ENCODE measurements at places on chromosomes 5 and 9.

DNA sequence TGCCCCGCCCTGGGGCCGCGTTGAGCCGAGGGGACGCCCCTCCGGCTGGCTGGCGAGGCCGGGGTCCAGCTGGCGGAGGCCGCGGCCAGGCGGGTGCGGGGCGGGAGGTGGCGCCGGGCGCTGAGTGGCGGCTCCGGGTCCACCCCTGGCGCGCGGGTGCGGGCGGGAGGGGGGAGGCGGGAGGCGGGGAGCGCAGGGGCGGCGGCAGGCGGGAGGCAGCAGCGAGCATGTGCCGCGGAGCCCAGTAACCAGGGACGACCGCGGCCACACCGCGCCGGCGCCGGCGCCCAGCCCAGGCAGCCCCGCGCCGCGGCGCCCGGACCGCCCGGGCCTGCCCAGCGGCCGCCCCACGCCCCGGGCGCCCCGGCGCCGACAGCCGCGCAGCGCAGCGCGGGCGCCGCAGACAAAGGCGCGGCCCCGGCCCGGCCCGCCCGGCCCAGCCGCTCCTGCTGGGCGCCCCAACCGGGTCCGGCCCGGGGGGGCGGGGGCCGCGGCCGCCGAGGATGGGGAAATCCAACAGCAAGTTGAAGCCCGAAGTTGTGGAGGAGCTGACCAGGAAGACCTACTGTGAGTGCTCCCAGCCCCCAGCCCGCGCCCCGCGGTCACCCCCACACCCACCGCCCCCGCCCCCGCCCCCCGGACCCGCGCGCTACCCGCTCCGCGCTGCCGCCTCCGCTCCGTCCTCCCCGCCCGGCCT is at the start of gene NCS1:
NCS1 (plus strand) TSS at position 244 of the 697 bp plus-strand sequence; CDS start at position 504, 260 bp downstream.
- peak; percentile 93 for DNase-seq

- peak; percentile 90 for DNase-seq
Measured at GRCh38 chr5:15499528-15500324, at the start of gene FBXL7. FBXL7 (plus strand) TSS chr5:15500180.

DNA sequence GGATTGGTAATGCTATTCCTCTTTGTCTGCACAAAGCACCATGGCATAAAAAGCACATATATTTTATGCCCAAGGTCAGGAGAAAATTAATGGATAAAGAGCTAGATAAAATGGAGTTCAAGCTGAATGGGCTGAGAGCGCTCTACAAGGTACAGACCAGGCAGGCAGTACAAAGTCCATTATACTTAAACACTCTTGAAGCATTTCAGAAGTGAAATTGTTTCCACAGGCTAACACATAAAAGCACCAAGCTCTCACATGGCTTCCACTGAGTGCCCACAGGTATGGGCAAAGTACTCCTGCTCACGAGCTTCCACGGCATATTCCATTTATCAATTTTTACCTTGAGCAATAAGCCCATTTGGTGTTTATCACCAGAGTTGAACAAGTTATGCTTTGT is 771.2 kb upstream of the DMAC1 start:
- DNase-seq: no peak

- no peak for DNase-seq
Measured at GRCh38 chr9:119795395-119795794, 426.2 kb upstream of the BRINP1 start.

DNA sequence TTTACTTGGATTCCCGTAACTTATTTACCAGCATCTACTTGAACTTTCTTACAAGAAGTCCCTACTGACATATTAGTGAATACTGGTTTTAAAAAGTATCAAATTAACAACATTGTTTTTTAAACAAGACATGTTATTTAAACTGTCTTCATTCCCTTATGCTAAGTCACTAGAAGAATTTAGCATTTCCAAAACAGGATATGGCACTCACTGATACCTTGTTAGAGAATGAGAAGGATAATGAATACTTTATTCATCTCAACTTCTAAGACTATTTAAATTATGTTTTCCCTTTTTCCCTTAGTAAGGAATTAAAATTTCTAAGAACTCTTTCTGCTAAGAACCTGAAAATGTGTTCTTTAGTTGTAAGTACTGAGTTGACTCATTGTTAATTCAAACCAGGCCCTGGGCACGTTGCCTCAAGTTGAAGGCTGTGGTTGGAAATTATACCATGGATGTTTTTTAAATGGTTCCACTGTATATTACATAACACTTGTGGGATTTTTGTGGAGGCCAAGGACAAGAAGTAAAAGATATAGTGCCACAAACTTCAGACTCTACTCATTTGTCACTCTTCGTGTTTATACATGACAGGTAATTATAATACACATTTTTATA is 219.0 kb upstream of the EDIL3 start:
- DNase-seq: peak; percentile 87

DNA sequence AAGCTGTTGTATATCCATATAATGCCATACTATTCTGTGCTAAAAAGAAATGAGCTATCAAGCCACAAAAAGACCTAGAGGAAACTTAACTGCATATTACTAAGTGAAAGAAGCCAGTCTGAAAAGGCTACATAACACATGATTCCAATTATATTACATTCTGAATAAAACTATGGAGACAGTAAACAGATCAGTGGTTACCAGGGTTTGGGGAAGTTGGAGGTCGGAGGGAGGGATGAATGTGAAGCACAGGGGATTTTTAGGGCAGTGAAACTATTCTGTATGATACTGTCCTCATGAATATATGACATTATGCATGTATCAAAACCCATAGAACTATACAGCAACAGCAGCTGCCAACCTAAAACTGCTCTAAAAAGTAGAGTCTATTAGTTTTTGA is 5.6 kb upstream of the RFK start:
- DNase-seq: no peak

- no peak for DNase-seq
Measured at GRCh38 chr5:143215690-143216089, 187.8 kb downstream of the NR3C1 start.

DNA sequence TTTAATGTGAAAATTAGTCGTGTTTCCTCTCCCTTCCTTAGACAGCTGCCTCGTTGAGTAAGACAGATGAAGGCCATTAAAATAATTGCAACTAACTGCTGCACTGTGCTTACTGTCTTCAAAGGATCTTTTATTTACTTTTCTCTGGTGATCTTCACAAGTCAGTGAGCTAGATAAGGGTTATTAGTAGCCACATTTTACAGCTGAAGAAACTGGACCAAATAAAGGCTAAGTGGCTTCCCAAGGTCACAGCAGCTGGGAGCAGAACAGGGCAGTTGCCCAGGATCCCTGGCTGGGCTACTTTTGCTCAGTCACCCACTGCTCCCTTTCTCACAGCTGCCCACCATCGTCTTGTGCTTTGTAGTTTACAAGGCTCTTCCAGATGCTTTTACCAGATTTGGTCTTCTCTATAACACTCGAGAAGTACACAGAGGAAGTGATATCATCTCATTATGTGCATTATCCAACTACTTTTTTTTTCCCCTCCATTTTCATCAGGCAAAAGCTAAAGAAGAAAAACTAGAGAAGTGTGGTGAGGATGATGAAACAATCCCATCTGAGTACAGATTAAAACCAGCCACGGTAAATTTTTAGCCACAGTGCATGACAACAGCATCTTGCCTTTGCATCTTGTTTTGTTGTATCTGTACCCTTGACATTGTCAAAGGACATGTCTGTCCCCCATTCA is 61.8 kb downstream of the ERAP1 start:
- DNase-seq: no peak

- no peak for DNase-seq
Measured at GRCh38 chr9:81861644-81862043, 66.6 kb upstream of the SPATA31D4 start.

- DNase-seq: no peak
Measured at GRCh38 chr5:179816401-179816795, 4.3 kb upstream of the SQSTM1 start.

- no peak for DNase-seq
Measured at GRCh38 chr9:131950487-131950886, 129.2 kb downstream of the MED27 start.
